ENCODE measurements at places on chromosomes 6 and 20. TPM values are rescaled to one million over a fixed set of nuclear protein-coding genes. Genes with fewer than 3 reads are reported as not detected.

The MCHR2 gene
- not detected for total RNA-seq

The BMP7 gene
- not detected for total RNA-seq

The COMMD7 gene
- total RNA-seq, result 19.6 TPM

The PPP1R3D gene
- 5.6 TPM for total RNA-seq

The FAXC gene
- 0.59 TPM for total RNA-seq

The KIF6 gene
- total RNA-seq, result 0.55 TPM

The METTL24 gene
- not detected for total RNA-seq

The SLC22A3 gene
- total RNA-seq, result 142 TPM

The HLA-F gene
- 8.0 TPM for total RNA-seq

The VGLL2 gene
- not detected for total RNA-seq

The SLC22A7 gene
- total RNA-seq, result not detected

The TPX2 gene
- 28.5 TPM for total RNA-seq

The PRR18 gene
- not detected for total RNA-seq

The ABHD16B gene
- 0.09 TPM for total RNA-seq

The RIMS1 gene
- 0.89 TPM for total RNA-seq

The BIRC7 gene
- not detected for total RNA-seq

The ARMH2 gene
- not detected for total RNA-seq

The TTK gene
- 14.6 TPM for total RNA-seq
